Stomach (tissue), 19 donors: ENCODE measurements at places on chromosomes 3 and 15. TPM values are rescaled to one million over a fixed set of nuclear protein-coding genes. Genes with fewer than 3 reads are reported as not detected.
A peak's percentile ranks its signal among the peaks of the same experiment; 100 is the strongest.

DNA sequence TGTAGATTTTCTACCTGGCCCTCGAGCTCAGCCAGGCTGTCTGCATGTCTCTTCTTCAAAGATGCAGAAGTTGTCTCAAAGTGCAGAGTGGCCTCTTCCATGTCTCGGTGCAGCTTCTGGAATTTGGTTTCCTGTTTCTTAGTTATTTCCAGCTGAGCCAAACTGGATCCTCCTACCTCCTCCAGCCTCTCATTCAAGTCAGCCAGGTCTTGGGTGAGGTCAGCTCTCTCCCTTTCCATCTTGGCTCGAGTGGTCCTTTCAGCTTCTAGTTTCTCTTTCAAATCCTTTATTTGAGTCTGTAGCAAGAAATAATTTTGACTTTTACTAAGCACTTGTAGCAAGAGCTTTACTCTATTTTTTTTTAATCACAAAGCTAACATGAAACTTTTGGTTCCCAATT is 81.8 kb downstream of the MYH15 start:
- DNase-seq, result no peak

DNA sequence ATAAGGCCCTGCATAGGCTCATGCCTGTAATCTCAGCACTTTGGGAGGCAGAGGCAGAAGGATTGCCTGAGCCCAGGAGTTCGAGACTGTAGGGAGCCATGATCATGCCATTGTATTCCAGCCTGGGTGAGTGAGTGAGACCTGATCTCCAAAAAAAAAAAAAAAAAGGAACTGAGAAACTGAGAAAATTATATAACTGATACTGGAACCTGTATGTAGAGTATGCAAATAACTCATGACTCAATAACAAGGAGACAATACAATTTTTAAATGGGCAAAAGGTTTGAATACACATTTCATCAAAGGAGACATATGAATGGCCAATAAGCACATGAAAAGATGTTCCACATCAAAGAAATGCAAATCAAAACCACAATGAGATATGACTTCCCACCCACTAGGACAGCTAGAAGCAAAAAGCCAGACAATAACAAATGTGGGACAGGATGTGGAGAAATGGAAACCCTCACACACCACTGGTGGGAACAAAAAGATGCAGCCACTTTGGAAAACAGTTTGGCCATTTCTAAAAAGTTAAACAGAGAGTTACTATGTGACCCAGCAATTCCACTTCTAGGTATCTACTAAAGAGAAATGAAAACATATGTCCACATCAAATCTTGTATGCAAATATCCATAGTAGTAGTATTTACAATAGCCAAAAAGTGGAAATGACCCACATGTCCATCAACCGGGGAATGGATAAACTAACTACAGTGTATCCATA is 70.7 kb downstream of the IQSEC1 start:
- no peak for DNase-seq

GRCh38 chr3:177521305-177521704 is 324.0 kb upstream of the TBL1XR1 start:
- DNase-seq, result peak; percentile 77

GRCh38 chr3:71392251-71392650 is 191.3 kb downstream of the FOXP1 start:
- no peak for DNase-seq

DNA sequence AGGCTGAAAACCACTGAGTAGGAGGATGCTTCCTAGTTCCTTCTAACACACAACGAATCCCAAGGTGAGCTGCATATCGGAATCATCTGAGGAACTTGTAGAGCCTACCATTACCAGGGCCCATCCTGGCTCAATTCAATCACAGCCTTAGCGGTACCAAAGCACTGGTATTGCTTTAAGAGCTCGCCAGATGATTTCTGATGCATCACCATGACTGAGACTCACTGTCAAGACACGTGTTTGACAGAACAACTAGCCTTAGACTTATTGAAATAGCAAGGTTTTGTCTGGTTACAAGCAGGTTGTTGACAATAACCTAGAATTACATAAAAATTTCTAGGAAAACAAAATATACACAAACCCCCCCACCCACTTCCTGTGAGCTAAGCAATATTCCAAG is 68.5 kb downstream of the CBLB start:
- no peak for DNase-seq

DNA sequence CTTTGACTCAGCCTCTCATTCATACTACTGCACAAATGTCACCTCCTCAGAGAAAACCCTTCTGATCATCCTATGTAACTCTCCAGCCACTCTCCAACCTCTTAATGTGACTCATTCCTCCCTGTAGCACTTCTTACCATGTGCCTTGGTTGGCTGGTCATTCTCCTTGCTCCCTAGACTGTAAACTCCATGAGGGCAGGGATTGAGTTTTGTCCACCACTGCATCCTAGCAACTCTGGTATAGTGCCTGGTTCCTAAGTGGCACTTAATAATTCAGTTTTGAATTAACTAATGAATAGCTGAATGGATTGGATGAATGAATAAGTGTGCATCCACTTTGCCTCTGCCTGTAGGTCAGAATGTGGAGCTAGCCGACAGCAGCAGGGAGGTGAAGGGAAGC is 202.5 kb upstream of the HES1 start:
- DNase-seq, result no peak

The BCL2A1 gene
- total RNA-seq, result 12.5 TPM

The MESP2 gene
- not detected for total RNA-seq

The P3H2 gene
- total RNA-seq, result 46.1 TPM

DNA sequence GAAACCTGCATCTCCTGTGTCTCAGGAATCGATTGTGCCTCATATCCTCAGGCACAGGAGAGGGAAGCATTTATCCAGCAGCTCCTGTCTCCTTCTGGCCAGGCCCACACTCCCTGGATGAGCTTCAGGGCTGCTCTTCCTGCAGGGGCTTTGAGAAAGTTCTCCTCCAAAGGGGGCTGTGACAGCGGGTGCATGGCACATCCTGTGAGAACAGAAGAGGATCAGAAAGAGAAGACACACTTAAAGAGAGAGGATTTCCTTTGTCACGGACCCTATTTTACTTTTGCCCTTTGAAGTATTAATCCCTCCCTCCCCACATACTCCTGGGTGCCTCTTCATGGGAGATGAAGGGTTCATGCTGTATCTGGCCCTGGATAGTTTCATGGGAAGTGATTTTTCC is 46.0 kb downstream of the MFSD1 start:
- no peak for DNase-seq

DNA sequence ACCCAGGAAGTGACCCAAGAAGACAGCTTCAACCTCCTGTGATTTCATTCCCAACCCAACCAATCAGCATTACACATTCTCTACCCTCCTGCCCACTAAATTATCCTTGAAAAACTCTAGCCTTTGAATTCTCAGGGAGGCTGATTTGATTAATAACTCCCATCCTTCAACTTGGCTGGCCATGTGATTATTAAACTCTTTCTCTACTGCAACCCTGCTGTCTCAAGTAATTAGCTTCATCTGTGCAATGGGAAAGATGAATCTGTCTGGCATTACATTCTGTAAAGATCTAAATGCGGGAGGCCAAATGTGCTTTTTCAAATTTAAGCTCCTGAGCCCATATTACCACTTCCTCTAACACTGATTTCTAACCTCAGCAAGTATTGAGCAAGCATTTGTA is 95.9 kb upstream of the STT3B start:
- no peak for DNase-seq

DNA sequence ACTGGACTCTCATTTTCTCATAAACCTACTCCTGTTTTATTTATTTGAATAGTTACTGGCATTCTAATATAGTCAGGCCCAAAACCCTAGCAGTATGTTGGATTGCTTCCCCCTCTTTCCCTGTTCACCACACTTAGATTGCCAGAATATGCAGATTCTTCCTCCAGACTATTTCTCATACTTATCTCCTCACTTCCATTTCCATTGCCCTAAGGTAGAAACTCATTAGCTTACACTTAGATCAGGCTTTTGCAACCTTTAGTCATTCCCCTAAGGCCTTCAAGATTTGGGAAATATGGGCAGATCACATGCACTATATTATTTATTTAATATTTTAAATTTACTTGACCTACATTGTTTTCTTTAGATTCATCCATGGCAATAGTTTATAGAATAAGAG is 98.9 kb downstream of the MEIS2 start:
- DNase-seq, result no peak

The C3orf85 gene
- not detected for total RNA-seq

GRCh38 chr3:153903430-153903829 is 217.8 kb upstream of the ARHGEF26 start:
- DNase-seq, result no peak
